ENCODE measurements at places on chromosomes 3 and 15.

DNA sequence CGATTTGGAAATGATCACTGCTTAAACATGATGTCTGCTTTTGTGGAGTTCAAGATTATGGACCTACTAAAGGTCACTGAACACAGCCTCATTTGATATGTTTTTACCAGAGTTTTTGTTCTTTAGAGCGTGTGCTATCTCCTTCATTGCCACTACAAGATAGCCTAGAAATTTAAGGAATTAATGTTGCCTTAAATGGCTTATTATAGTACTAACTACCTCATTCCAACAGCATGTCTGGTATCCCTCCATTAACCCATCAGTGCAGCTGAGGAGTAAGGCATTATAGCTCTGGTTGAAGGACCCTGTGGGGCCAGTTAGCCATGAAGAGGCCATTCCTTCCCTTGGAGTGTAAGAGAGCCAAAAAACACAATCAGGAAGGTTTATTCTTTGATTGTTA is 2.3 kb upstream of the FAM43A start:
- DNase-seq, result no peak

GRCh38 chr15:45333550-45333949 is 44.8 kb downstream of the GATM start:
- no peak for DNase-seq

DNA sequence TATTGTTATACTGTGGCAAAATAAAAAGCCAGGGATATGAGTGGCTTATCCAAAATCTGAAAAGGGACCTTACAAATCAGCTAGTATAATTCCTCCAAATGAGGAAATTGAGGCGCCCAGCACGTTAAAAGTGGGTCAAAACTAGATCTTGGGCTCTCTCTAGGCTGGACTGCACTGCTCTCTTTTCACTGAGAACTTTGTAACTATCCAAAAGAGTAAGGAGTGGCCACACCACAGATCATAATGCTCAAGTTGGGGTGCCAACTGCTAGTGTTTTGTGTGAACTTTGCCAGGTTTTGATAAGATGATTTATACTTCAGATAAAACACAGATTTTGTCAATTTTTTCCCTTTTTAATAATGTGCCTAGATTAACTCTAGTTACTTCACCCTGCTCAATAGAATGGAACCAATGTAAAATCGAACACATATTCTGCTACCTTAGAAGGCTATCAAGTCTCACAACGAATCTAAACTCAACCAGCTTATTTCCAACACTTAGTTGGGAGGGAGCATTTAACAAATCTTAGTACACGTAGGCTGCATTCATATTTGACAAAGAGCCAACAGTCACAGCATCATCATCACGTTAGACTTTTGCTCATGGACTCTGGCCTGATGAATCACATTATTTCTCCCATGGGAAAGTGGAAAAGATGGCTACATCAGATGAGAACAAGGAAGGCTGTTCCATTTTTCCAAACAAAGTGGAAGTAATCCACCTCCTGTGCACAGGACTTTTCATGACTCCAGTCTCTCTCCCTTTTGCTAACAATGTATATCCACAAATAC is 64.4 kb downstream of the ABI3BP start:
- no peak for DNase-seq

DNA sequence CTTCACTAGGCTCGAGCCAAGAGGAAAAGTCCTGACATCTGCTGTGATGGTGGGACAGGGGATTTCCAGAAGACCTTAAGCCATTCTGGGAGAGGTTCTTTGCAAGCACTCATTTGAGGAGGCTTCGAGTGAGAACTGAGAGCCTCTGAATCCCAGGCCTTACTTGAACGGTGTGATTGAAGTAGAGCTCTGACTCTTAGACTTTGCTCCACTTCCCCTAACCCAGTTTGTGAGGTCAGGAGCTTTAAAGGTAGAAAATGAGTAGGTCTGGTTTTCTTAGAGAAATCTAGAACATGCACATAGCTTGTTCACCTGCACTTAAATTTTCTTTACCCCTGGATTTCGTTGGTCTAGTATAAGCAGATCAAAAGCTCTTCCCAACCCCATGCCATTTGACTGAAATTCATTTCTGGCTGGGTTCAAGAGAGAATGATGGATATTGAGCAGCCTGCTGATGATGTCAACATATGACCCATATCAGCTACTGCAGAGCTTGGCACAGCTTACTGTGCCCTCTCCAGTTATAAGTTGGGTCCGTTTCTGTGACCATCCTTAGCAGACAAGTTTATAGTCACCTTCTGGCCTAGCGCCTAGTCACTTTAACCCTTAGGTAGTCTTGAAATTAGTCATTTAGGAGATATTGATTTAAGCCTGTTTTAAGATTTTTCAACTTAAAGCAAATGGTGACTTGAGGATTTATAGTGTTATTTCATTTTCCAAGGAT is 229.2 kb upstream of the CHRM5 start:
- no peak for DNase-seq

GRCh38 chr15:57544848-57545480 is 46.7 kb upstream of the MYZAP start:
- DNase-seq, result no peak

- no peak for DNase-seq
Observed at GRCh38 chr3:147572970-147573340, 163.8 kb downstream of the ZIC1 start.

GRCh38 chr3:8470801-8471200 is 30.8 kb upstream of the LMCD1 start:
- no peak for DNase-seq

DNA sequence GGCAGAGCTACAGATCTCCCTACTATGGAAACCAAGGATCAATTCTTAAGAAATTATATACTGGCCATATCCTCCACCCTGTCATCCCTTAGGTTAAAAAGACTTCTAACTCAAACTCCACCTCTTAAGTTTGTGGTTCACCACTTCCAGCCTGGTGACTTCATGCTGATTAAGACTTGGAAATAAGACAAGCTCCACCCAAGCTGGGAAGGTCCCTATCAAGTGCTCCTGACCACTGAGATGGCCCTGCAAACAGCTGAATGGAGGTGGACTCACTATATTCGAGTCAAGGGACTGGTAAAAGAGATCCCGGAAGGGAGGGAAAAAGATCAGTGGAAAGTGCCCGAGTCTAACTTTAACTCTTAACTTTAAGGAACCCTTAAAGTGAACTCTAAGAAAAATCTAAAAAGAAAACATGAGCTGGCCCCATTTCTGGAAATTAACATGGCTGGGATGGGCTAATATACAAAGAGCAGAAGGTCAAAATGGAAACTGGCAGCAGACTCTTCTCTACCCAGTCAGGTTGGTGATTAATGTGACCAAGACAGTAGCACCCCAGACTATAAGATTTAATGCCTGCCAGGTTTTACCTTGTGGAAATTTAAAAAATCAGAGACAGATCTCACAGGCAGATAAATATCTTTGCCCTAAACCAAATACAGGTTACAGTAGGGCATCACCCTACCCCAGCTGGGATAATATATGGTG is 43.9 kb downstream of the PPCDC start:
- no peak for DNase-seq

DNA sequence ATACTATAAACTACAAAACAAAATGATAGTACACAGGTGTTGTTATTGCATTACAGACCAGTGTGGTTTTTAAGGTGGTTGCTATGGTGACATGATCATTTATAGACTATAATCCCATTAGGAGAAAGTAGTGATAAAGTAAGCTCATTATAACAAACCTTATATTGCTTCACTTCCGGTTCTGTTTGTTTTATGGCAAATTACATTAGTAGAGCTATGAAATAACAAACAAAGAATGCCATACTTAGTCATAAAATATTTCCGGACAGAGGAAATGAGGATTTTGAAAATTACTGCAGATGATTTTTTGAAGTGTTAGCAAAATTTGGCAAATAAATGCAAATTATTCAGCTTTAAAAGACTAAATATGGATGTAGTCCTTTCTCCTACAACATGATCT is 640.4 kb upstream of the ARPP21 start:
- DNase-seq, result no peak

Data from DMS 273 treated with DMSO at 0.1 percent for 48 hours (cell line).